ENCODE measurements at places on chromosomes 1 and 21.
A peak's percentile ranks its signal among the peaks of the same experiment; 100 is the strongest.

- no peak for DNase-seq
These were observed 499.2 kb downstream of the OMA1 start for GRCh38 chr1:58047265-58047858.

- DNase-seq: no peak
These were observed 25.8 kb downstream of the ANP32E start for GRCh38 chr1:150210091-150210490.

GRCh38 chr1:24424990-24425389, 9.4 kb downstream of the NIPAL3 start:
- DNase-seq: no peak

DNA sequence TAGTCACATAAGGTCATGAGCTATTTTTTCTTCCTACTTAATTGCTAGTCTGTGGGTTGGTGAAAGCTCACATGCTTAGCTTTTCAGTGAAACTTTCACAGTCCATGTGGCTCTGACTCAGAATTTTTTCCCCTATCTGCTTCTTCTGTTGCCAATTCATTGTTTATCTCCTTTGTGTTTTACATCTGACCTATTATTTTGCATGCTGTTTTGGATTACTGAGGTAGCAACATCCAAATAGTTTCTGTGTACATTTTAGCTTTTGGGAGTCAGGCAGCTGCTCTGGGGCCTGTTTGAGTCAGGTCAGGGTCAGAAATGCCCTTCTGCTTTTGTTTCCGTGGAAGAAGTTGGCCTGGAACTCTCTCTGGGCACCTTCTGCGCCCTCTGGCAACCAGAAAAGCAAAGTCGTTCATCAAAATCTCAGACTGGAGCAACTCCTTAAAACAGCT, 40.0 kb downstream of the ROR1 start:
- DNase-seq: no peak

- no peak for DNase-seq
These were observed 15.8 kb downstream of the SMAP2 start for GRCh38 chr1:40389322-40389803.

DNA sequence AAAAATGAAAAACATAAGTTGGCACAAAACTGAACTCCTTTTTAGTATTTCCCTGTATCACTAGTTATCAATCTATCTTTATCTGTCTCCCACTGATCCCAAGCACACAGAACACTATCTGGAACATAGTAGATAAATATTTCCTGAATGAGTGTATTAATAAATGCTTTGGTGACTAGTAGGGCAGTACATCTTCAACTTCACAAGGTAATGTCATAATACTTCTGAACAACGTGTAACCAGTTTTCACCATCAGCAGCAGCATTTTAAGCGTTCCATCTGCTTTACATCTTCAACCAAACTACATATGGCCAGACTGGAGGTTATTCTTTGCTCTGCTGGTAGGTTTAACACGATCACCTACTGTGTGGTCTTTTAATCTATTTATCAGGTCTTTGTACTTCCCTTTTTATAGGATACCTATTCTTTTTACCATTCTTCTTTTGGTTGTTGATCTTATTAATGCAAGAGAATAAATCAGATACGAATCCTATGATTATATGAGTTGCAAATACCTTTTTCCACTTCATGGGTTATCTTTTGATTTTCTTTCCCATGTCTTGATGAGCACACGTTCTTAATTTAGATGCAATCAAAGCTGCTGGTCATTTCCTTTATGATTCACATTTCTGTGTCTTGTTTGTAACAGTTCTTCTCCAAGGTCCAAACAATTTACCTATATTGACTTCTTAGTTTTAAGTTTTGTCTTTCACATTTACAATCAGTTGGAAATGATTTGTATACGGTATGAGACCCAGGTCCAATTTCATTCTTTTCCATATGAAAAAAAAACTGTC, 16.3 kb downstream of the GPBP1L1 start:
- DNase-seq: no peak

GRCh38 chr21:15730484-15731242, 881 bp downstream of the USP25 start:
- no peak for DNase-seq

DNA sequence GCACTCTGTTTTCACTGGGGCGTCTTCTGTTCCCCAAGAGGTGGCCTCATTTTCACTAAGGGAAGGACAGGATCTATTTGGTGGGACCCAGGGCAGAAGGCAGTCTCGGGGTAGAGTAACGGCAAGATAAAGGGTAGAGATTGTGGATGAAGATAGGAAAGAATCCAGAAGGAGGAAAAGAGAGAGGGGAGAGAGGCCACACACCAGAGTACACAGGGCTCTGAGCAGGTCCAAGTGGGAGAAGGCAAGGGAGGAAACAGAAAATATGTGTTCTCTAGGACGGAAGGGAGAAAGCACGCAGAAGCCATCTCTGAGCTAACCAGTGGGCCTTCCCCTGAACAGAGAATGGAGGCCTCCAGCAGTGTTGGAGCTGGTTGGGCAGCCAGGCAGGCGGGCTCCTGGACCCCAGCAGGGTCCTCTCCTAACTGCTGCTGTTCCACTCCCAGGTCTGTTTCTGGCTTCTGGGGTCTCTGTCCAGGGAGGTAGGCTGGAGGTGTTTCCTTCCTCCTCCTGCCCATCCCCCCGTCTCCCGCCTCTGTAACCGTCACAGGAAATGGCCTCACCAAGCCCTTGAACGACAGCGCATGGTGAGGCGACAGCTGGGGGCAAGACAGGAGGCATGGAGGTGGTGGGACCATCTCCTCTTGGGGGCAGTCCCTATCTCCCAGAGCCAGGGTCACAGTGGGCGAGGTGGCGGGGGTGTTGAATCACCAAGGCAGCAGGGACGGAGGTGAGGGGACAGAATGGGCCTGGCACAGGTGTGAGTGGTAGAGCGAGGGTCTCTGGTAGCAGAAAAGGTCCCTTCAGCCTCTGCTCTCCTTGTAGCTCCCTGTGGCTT, 649 bp downstream of the PTPN7 start:
- DNase-seq: no peak

DNA sequence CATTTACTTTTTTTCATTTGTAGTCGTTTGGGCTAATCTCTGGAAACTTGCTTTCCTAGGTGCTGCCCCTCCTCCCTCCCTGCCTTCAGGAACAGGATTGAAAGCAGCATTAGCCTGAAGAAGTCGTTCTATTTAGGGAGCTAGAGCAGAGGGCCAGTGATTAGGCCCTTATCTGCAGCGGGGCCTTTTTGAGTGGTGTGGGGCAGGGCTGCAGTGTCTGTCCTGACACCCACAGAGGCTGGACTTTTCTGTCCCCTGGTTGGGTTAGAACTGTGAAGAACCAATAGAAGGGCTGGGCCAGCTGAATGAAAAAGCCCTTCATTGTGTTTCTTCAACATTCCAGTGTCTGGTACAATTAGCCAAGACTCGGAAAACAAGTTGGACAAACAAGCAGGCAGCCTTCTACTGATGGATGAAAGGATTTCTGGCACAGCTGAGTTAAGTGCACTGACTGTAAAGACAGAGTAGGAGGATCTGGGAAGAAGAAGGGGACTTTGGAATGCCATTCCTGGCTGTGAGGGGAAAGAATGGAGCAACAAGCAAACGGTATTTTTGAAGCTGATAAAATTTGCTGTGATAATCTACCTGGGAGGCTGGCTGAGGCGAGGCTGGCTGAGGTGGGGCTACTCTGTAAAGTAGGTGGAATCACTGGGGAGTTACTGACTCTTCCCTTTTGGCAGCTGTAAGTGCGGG, 9.7 kb downstream of the MACF1 start:
- no peak for DNase-seq

GRCh38 chr1:39652554-39652953, 13.1 kb upstream of the HEYL start:
- DNase-seq: no peak

DNA sequence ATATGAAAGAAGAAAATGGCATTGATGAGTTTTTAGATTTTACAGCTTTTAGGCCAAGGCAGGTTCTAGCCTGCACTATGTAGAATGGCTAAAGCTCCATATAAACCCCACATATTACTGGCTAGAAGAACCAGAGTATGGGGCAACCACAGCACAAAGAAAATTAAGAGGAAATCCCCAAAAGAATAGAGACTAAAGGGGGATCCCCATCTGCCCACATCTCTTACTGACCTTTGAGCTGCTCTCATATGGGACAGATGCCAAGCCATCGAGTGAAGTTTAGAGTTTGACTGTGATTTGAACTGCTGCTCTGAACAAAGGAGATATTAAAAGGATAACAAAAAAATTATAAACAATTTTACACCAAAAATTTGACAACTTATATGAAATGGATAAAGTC, 102.2 kb upstream of the HAO2 start:
- no peak for DNase-seq

DNA sequence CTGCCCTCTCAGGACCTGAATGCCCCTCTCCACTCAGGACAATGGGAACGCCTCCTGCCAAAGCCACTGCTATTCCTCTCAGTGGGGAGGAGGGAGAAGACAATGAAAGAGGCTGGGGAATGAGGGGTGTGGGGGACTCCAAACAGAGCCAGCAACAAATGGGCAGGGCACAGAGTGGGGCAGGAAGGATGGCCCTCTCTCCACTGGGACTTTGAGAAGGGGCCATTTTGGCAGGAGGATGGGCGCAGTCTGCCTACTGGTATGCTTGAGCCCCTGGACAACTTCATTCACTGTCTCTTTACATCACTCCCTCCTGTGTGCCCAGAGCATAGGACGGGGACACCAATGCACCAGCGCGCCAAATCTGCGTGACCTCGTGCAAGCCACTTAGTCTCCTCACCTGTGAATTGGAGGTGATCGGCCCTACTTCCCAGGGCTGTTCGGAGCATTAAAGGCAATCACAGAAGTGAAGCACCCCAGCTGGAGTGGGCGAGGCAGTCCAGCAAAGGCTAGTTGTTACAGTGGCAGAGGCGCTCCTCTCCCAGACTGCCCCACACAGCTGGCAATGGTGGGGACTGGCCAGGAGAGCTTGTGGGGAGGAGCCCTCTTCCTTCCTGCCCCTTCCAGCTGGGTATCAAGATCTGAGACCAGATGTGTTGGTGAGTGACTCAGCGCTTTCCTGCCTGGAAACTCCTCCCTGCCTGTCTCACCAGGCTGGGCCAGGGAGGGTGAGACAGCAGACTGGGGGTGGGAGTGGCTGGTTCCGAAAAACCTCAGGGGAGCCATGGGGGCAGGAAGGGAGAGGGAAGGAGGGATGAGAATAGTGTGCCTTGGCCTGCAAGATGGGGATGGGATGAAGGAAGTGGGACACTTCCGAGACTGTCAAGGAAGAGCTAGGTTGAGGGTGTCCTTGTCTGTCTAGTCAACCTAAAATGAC, 22.4 kb upstream of the SYNC start:
- DNase-seq: peak; percentile 88

DNA sequence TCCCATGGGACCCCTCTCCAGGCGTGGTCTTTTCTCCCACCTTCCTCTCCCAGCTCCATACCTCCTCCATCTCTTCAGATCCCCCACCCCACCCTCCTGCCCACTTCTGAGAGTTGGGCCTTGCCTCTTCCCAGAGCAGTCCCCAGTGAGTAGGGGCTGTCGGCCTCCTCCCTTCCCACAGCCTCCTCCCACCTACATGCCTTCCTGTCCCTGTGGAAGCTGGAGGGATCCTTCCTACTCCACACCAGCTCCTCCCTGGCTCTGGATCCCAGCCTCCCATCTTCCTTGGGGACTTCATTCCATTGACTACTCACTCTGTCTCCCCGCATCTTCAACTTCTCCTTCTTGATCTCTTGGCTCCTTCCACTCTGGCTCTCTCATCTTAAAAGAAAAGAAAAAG, 24.9 kb downstream of the KCNQ4 start:
- DNase-seq: no peak
